CD4-positive, alpha-beta T cell treated with Interleukin-21 for 1 hour (primary cell): ENCODE measurements at places on chromosomes 6 and 20.

DNA sequence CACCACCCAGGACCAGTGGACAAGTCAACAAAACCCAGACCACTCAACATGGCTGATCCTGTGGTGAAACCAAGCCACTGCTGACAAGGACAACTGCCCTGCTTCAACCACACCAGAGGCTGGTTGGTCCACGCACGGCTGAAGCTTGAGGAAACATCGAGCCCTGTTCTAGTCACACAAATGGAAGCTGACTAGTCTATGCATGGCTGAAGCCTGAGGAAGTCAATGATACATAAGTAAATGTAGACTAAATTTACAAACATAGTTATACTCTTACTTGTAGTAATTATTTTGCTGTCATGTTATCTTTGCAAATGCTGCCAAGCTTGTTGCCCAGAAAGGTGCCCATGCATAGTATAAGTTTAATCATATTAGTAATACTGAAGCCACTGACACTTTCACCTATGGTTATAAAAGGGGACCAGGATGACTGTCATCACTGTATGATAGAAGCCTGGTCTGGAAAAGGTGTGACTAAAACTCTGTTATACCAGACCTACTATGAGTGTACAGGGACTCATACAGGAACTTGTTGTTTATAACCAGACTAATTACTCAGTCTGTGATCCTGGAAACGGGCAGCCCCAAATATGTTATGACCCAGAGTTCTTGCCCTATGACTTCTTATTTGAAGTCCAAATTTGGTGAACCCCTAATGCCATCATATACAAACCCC is 5.6 kb downstream of the IL22RA2 start:
- DNase-seq, result no peak

- no peak for DNase-seq
These were observed 171.3 kb downstream of the CDC5L start for GRCh38 chr6:44558832-44559251.

- DNase-seq, result no peak
These were observed 4.4 kb downstream of the VSTM2L start for GRCh38 chr20:37907330-37907676.

DNA sequence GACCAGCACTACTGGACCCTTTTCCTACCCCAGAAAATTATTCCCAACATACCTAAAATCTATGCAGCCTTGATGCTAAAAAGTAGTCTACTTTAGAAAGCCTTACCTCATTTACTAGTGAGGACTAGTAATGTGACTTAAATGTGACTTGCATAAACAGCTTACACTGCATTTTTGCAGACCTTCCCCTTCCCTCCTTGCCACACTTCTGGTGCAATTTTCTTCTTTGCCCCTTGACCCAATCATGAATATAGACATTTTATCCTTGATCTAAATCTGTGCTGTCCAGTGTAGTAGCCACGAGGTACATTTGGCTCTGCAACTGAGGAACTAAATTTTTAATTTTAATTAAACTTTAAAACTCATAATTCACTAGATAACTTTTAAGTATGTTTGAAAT is 7.0 kb upstream of the ZKSCAN8 start:
- DNase-seq, result no peak
